Activated CD8-positive, alpha-beta T cell treated with anti-CD3 and anti-CD28 coated beads for 36 hours (primary cell): ENCODE measurements at places on chromosomes 6 and 20. TPM values are rescaled to one million over a fixed set of nuclear protein-coding genes. Genes with fewer than 3 reads are reported as not detected.

DNA sequence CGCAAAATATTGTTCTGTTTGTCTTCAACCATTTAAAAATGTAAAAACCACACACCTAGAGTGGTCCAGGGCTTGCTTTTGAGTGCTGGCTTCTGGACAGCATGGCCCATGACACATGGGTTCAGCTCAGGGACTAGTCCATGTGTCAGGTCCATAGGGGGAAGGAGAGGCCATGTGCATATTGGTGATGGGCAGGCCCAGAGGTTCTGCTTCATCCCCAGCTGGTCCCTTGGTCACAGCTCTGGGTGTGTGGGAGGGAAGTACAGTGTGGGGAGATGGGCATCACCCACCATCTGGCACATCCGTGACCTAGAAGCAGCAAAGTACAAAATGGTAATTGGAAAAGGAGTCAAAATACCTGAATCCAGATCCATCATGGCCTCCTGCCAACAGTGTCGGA, 50.7 kb downstream of the STK35 start:
- no peak overlapping the region for H3K4me3 ChIP-seq
- no peak for DNase-seq
- H3K36me3 ChIP-seq: no peaks in the 10 kb centered on the region
- H3K27ac ChIP-seq: no peak overlapping the region
- H3K4me1 ChIP-seq: no peaks in the 10 kb centered on the region

- no peak for DNase-seq
- H3K27me3 ChIP-seq: peaks cover 2% of the 10 kb centered on the region
- H3K27ac ChIP-seq: no peak overlapping the region
- H3K4me1 ChIP-seq: no peaks in the 10 kb centered on the region
- no peaks in the 10 kb centered on the region for H3K36me3 ChIP-seq
- no peak overlapping the region for H3K4me3 ChIP-seq
These were observed 658.8 kb upstream of the CHD6 start for GRCh38 chr20:42276718-42277602.

GRCh38 chr6:73258721-73259120, 4.3 kb downstream of the KHDC1 start:
- no peak for DNase-seq
- peaks cover 7% of the 10 kb centered on the region for H3K4me1 ChIP-seq
- no peaks in the 10 kb centered on the region for H3K27me3 ChIP-seq

GRCh38 chr6:1039746-1040145, 272.2 kb upstream of the FOXQ1 start:
- H3K36me3 ChIP-seq: no peaks in the 10 kb centered on the region
- no peak overlapping the region for H3K27ac ChIP-seq
- H3K4me1 ChIP-seq: no peaks in the 10 kb centered on the region
- no peak for DNase-seq

- no peak overlapping the region for H3K4me3 ChIP-seq
- no peaks in the 10 kb centered on the region for H3K36me3 ChIP-seq
- no peak overlapping the region for H3K27ac ChIP-seq
- peaks cover 6% of the 10 kb centered on the region for H3K4me1 ChIP-seq
- H3K27me3 ChIP-seq: no peaks in the 10 kb centered on the region
- DNase-seq: peak; percentile 23
These were observed 100.2 kb downstream of the UST start for GRCh38 chr6:148846778-148847761.

DNA sequence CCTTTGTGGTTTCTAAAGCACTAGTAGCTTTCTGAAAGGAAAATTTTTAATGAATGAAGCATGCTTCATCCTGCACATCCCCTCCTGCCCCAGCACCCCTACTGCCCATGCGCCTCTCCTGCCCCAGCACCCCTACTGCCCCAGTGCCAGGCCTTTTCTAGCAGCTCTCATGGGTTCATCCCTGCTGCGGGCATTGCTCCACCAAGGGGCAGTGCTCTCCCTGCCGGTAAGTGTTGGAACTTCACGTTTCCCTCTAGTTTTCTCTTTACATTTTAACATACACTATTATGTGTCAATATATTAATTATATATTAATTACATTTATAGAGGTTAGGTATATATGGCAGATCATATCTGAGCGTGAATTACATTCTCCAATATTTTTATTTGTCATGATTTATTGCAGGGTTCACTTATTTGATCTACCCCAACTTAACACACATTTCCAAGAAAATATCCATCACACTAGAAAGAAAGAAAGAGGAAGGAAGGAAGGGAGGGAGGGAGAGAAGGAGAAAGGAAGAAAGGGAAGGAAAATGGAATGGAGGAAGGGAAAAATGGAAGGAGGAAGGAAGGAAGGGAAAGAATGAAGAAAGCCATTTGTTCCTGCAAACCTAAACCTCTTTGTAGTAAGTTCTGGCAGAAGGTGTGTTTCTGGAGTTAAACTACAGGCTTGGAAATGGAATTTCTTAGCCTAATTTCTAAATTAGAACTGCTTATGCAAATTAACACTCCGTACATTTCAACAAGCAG, 46.8 kb downstream of the CEP43 start:
- H3K36me3 ChIP-seq: peaks cover 3% of the 10 kb centered on the region
- DNase-seq: no peak
- H3K27me3 ChIP-seq: no peaks in the 10 kb centered on the region
- peaks cover 39% of the 10 kb centered on the region for H3K4me1 ChIP-seq

- H3K27ac ChIP-seq: no peak overlapping the region
- H3K36me3 ChIP-seq: no peaks in the 10 kb centered on the region
- H3K27me3 ChIP-seq: no peaks in the 10 kb centered on the region
- H3K4me3 ChIP-seq: no peak overlapping the region
- DNase-seq: no peak
These were observed 615.5 kb downstream of the C6orf118 start for GRCh38 chr6:164693944-164694343.

DNA sequence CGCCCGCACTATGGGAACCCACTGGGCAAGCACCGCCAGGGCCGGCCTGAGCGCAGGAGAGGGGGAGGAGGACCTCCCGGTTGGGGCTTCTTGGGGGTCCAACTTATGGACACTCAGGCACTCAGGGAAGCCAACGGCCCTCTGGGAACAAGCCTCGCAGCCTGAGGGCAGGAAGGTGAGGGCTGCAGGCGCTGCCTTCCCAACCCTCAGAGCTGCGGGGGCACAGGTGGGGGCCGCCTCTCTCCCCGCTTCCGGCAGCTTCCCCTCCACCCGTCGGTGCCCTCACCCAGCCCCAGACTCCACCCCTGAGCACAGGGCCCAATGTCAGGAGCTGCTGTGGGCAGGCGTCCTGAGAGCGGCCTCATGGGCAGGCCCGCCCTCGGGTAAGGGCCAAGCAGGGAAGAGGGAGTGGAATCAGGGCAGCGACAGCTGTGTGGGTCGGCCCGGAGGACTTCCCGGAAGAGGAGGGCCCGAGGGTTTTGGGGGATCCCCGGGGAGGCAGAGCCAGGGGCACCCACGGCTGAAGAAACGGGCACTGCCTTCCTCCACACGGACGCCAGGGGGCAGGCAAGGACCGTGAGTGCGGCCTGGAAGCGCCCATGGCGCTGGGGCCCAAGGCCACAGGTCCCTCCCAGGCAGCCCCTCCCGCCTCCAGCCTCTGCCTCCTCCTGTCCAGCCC, 488 bp upstream of the PTK6 start:
- no peaks in the 10 kb centered on the region for H3K36me3 ChIP-seq
- H3K27me3 ChIP-seq: no peaks in the 10 kb centered on the region
- peak overlapping the region; percentile 44 for H3K4me3 ChIP-seq
- peak overlapping the region; percentile 88 for H3K27ac ChIP-seq
- H3K4me1 ChIP-seq: peaks cover 17% of the 10 kb centered on the region

DNA sequence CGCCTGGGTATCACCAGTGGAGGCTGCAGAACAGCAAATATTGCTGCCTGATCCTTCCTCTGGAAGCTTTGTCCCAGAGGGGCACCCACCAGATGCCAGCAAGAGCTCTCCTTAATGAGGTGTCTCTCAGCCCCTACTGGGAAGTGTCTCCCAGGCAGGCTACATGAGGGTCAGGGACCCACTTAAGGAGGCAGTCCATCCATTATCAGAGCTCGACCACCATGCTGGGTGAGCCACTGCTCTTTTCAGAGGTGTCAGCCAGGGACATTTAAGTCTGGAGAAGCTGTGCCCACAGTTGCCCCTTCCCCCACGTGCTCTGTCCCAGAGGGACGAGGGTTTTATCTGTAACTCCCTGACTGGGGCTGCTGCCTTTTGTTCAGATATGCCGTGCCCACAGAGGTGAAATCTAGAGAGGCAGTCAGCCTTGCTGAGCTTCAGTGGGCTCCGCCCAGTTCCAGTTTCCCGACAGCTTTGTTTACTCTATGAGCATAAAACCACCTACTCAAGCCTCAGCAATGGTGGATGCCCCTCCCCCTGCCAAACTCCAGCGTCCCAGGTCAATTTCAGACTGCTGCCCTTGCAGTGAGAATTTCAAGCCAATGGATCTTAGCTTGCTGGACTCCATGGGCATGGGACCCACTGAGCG, 25.9 kb upstream of the AIG1 start:
- DNase-seq: no peak
- H3K4me1 ChIP-seq: peaks cover 7% of the 10 kb centered on the region
- no peak overlapping the region for H3K4me3 ChIP-seq
- no peak overlapping the region for H3K27ac ChIP-seq

- no peak for DNase-seq
- H3K27me3 ChIP-seq: no peaks in the 10 kb centered on the region
- H3K4me3 ChIP-seq: no peak overlapping the region
- no peaks in the 10 kb centered on the region for H3K4me1 ChIP-seq
These were observed 72.4 kb upstream of the BTBD3 start for GRCh38 chr20:11845340-11845739.

DNA sequence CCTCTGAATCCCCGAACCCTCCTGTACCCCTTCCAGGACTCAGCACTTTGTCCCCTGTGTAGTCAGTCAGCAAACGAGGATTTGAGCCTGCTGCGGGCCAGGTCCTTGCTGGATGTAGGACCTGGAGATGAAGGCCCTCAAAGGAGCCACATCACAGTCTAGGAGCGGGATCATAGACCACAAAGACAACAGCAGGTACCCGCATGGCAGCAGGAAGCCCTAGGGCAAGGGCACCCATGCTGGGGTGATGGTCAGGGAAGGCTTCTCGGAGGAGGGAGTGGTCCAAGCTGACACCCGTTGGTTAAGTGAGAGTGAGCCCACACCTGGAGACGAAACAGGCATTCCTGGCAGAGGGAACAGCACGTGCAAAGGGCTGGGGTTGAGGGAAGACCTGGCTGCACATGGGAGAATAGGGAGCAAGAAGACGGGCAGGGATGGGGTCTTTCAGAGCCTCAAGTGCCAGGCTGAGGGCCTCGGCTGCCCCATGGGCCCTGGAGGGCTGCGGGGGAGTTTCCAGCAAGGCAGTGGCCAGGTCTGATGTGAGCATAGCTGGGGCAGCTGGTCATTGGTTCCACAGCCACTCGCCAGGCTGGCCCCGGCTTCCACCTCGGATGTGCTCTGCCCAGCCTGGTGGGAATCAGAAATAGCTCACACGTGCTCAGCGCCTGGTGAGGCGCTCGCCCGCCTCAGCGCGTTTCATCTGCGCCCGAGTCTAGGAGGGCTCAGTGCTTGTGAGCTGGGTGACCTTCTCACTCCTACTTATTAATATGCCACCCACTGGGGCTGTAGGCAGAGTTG, 15.0 kb downstream of the DLGAP4 start:
- no peaks in the 10 kb centered on the region for H3K36me3 ChIP-seq
- no peak overlapping the region for H3K27ac ChIP-seq
- H3K4me3 ChIP-seq: no peak overlapping the region
- no peaks in the 10 kb centered on the region for H3K4me1 ChIP-seq

DNA sequence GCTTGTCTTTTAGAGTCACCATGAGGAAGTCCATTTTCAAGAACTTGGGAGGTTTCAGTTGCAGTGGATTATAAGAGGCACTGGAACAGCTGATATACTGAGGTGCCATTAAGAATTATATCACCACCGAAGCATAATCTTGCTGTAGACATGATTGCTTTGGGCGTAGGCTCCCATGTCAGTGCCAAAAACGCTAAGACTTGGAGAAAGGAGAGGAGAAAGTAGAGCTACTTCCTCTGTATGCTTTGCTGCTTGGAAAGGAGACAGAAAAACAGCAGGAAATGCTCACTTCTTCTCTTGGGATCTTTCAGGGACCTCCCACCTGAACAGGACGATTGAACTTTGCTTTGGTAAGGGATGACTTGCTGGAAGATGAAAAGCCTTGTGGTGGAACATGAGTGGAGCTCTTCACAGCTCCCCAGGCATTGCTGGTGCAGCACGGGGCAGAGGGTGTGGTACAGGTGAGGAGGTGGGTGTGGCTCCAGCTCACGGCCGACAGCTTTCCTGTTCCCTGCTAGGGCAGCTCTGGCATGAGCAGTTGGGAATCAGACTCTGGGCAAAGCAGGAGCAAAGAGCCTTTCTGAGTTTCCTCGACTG, 190.4 kb upstream of the JAG1 start:
- H3K27me3 ChIP-seq: no peaks in the 10 kb centered on the region
- H3K36me3 ChIP-seq: no peaks in the 10 kb centered on the region
- no peaks in the 10 kb centered on the region for H3K4me1 ChIP-seq
- no peak overlapping the region for H3K4me3 ChIP-seq
- H3K27ac ChIP-seq: no peak overlapping the region
- DNase-seq: no peak

- H3K27ac ChIP-seq: no peak overlapping the region
- H3K4me1 ChIP-seq: no peaks in the 10 kb centered on the region
- H3K4me3 ChIP-seq: no peak overlapping the region
- DNase-seq: no peak
- peaks cover 15% of the 10 kb centered on the region for H3K27me3 ChIP-seq
These were observed 65.6 kb downstream of the STMND1 start for GRCh38 chr6:17167327-17167979.

DNA sequence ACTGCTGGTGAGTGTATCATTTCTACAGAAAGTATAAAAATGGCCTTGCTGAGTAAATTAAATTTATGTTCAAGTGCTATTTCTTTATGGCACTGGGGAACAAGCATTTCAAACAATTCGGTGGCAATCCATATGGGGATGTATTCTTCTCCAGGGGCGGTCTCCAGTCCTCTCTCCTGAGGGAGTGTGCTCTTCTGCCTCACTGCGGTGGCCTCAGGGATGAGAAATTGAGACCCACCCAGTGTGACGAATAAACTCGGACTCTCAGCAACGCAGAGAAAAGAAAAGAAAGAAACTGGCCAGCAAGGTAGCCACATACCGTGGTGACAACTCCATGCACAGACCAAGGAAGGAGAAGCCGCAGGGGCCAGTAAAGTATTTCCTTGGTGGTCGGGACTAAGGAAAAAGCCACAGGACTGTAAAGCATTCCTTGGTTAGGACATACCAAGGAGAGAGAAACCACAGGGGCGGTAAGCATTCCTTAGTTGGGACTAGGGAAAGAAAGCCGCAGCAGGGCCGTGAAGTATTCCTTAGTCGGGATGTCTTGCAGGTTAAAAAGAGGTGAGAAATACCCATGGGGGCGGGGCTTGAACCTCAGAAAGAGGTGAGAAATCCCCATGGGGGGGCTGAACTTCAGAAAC, 13.6 kb upstream of the GOPC start:
- DNase-seq: no peak
- peaks cover 30% of the 10 kb centered on the region for H3K4me1 ChIP-seq
- H3K27me3 ChIP-seq: peaks cover 4% of the 10 kb centered on the region
- peaks cover 4% of the 10 kb centered on the region for H3K36me3 ChIP-seq
- no peak overlapping the region for H3K4me3 ChIP-seq
- H3K27ac ChIP-seq: peak overlapping the region; percentile 79

NOX3 gene
- total RNA-seq: not detected

PERP gene
- total RNA-seq: 4.5 TPM

VGLL2 gene
- not detected for total RNA-seq

RSPO3 gene
- total RNA-seq: not detected

ACOT13 gene
- 33.6 TPM for total RNA-seq

SRMS gene
- total RNA-seq: not detected

MRPS18A gene
- total RNA-seq: 52.9 TPM

KIF25 gene
- not detected for total RNA-seq

DUSP15 gene
- total RNA-seq: not detected
